ENCODE measurements at places on chromosomes 4 and X.
A peak's percentile ranks its signal among the peaks of the same experiment; 100 is the strongest.

DNA sequence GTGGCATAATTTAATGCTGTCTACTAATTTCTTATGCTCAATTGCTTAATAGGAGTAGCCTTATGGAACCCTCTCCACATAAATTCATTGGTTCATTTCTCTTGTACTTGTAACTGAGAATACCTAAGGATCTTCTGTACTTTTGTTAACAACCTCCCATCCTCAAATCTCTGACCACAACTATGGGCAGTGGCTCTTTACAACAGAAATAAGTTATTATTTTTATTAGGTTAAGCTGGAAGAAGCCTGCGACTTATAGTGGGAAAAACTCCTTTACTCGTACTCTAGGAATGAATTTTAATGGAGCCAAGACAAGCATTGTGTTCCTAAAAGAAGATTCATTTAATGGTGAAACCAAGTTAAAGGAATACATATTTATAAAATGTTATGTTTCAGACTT is 337.1 kb upstream of the CTSO start:
- no peak for DNase-seq

DNA sequence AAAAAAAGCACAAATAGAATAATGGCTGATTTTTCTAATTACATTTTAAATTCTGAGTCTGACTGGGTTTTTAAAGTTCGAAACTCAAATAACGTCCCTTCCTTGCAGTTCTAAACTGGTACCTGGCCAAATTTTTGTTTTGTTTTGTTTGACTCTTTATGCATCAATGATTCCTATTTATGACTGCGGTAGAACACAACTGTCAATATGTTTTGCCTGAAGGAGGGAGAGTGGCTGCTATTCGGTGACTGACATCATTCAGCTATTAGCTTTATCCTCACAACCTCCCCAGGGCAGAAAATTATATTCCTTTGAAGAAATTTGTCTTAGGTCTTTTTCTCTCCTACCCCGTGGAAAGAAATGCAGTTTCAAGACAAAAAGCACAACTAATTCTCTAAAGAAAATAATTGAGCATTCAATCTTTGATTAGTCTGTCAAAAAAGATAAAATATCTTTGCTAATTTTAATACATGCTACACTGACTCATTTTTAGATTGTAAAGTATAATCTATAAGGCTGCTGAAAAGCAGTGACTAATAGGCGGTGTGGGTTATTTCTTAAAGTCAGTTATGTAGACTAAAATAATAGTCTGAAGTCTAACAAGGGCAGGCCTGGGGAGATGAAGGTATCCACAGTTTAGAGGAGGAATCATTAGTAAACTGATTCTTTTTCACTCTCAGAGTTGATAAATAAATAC is 61.9 kb downstream of the TMEM150C start:
- peak; percentile 13 for DNase-seq

- DNase-seq, result no peak
Observed at GRCh38 chrX:11261260-11261659, 32.0 kb upstream of the AMELX start.

GRCh38 chrX:153494541-153495361 is at the start of gene BGN:
BGN (plus strand) TSS chrX:153494980; CDS start chrX:153504632, 9,652 bp downstream.
- DNase-seq, result no peak

- DNase-seq, result no peak
Observed at GRCh38 chrX:19825271-19825670, 62.1 kb downstream of the SH3KBP1 start.

- DNase-seq, result no peak
Observed at GRCh38 chr4:52248820-52249219, 197.7 kb downstream of the SPATA18 start.

DNA sequence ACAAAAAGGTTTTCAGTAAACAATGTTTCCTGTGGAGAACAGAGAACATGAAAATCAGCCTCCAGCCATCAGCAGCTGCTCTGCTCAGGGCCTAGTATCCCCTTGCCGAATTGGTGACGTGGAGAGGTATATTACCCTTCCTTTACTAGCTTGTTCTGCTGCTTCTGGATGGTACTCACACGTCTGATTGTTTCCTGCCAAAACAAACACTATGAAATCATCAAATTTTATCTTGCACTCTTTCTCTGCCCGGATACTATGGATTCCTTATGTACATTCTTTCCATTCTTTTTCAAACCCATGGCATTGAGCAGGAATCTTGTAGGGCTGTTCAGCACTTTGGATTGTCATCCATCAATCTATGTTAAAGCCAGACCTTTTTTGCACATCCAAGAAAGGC is 18.8 kb upstream of the METAP1 start:
- DNase-seq, result no peak

- no peak for DNase-seq
Observed at GRCh38 chr4:113452868-113453620, 308.5 kb downstream of the CAMK2D start.

GRCh38 chr4:155037031-155037430 is 171.4 kb upstream of the NPY2R start:
- DNase-seq, result no peak

DNA sequence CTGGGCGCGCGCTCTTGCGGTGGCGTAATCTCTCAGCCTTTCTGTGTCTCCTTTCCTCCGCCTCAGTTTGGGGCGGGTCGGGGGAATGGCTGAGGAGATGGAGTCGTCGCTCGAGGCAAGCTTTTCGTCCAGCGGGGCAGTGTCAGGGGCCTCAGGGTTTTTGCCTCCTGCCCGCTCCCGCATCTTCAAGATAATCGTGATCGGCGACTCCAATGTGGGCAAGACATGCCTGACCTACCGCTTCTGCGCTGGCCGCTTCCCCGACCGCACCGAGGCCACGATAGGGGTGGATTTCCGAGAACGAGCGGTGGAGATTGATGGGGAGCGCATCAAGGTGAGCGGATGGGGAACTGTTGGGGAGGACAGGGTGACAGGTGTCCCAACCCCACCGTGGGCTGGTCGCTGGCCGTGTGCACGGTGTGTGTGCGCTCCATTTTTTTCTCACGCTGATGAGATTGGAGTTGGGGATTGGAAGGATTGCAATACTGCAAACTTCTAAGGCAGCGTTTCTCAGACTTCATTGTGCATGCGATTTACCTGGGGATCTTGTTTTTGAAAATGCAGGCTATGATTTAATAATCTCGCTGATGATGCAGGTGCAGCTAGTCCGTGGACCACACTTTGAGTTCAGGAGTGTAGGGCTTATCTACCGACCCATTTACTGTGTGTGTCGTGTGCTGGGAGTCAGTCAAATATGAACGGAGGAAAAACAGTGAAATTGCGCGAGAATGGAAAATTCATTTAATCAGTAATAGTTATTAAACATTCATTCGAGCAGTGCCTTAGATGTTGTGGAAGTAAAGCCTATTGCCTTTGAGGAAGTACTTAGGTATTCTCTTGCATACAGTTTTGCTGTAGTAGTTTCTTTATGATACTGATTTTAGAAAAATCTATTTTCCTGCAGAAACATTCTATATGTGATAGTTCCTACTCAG is at the start of gene RAB33B:
TSS of gene RAB33B (plus strand) at position 11 of the 935 bp plus-strand sequence. CDS start at position 86, 75 bp downstream.
- no peak for DNase-seq

DNA sequence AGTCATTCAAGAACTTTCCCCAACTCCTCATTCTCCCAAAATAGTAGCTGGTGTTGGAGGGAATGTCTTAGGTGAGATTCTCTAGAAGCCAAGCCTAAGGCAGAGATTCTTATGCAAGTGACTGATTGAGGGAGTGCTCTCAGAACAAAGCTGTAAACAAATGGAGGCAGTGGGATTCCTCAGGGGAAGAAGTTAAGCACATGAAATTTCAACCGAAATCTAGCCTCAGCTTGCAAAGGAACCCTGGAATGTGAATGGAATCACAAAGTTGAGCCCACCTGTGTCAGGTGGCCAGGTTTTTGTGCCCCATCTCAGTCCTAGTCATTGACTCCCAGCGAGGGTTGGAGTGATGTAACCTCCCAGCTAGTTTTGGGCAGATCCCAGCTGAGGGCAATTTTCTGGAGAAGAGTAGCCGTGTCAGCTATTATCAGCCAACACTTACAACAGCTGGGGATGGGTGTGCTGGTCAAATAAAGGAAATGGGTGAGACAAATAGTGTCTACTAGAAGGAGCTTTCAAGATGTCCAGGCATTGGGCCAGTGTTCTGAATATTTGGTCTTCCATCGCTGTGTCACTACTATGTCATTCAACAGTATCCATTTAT is 29.7 kb upstream of the FGF2 start:
- DNase-seq, result no peak

DNA sequence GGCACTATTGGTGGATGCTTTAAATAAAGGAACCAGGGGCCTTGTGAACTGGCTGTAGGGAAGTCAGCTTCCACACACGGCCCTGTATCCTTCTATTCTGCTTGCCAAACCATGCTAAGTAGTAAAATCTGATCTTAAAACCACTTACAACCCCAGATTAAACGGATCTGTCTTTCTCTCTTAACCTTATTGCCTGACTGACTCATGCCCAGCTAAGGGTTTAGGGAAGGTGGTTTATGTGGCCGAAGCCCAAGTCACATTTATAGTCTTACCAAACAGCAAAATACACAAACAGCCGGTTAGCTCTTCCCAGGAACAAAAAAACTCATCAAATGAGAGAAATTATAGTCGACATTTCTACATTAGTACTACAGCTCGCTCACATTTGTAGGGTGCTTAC is 988.4 kb upstream of the TENM3 start:
- no peak for DNase-seq

GRCh38 chr4:68907245-68907644 is 44.4 kb downstream of the UGT2A3 start:
- DNase-seq, result no peak

DNA sequence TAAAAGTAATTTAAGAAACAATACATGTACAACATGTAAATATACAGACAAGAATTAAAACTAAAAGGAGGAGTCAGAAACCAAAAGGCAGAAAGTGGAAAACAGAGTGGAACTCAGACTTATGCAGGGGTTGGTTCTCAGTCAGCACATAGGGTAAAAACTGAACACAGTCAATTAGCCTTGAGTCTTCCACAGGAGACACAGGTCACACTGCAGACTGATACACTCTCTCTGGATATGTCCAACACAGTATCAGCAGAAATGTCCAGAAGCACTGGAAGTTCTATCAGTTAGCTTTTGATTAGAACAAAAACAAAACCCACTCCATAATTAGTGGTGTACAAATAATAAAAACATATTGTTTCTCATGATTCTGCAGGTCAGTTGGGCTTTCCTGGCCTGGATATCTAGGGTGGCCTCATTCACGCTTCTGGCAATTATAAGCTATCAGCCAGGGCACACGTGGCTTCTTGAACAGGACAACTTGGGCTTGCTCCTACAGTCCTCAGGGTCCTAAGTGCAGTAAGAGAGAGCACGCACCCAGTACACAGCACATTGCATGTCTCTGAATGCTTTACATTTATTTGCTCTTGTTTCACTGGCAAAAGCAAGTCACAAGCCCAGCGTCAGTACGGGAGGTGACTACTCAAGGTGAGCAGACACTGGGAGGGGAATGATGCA is 21.6 kb downstream of the TEC start:
- DNase-seq, result no peak

DNA sequence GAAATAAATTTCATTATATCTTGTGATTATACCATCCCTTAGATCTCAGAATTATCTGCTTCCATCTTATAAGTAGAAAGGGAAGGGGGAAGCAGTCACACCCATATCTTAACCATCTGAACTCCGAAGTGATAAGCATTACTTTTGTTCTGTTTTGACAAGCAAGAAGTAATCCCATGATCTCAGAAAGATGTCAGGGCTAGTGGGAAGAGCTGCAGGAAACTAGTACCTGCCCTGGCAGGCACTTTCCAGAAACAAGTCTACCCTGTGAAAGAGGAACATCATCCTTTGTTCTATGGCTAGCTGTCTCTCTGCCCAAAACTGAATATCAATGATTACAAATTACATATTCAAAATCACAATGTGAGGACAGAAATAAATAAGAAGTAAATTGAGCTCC is 244.4 kb downstream of the SPOCK3 start:
- DNase-seq, result no peak

GRCh38 chrX:125205918-125206665 is 113.6 kb upstream of the TEX13C start:
- DNase-seq, result peak; percentile 55

DNA sequence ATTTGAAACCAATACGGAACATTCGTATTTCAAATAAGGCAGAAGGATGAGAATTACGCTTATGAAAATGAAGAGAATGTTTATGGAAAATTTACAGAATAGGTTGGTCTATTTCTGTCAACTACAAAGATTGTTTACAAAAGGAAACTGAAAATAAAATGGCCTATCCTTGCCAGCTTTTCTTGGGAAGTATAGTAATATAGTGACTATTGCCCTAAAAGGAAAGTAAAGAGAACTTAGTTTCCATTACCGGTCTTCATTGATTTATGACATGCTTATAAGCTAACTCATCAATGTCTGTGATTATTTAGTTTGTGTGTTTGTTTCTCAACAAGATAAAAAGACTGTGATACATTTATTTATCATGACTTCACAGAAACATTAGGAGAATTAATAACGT is 2.9 kb upstream of the SPRY1 start:
- DNase-seq, result no peak

DNA sequence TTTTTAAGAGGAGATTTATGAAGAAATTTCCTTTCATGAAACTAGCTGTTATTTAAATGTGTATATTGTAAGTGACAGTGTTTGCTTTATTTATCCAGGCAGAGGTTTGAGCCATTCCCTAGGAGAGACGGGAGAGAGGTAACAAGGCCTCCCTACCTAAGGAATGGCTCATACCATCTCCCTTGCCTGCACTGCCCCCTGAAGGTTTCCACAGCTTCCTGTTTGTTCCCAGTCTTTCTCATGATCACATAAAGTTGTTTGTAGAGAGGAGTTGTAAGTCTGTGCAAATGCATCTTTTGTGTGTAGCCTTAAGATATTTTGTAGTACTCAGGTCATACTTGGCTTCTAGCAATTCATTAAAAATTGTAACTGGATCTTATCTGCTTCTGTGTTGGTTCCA is 1504.5 kb upstream of the PCDH10 start:
- DNase-seq, result no peak

DNA sequence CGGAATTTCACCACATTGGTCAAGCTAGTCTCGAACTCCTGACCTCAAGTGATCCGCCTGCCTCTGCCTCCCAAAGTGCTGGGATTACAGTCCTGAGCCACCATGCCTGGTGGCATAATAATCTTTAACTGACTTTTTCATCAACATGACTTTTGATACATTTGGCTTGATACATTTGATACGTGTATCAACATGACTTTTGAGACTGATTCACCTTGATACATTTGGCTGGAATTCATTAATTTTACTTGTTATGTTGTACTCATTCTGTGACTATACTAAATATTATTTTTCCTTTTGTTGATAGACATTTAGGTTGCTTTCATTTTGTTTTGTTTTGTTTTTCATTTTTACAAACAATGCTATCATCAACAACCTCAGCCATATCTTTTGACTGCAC is 6.3 kb downstream of the TMEM154 start:
- DNase-seq, result no peak

- no peak for DNase-seq
Observed at GRCh38 chr4:59655996-59656395, 1544.1 kb upstream of the ADGRL3 start.

DNA sequence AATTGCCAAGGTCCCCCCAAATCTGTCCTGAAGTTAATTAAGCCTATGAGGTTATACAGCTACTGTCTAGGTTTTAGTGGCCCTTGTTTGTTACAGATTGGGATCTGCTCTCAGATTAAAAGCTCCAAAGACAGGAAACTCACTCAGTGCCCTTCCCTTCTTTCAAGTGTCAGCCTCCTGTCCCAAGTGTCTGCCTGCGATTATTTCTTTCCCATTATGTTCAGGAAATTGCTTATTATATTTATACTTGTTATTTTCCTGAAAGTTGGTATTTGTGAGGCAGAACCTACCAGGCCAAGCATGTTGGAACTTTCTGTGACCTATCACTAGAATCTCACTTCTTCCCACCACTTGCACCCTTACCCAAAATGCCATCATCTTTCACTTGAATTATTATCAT is 173.2 kb downstream of the AREG start:
- no peak for DNase-seq
